CD4-positive, alpha-beta memory T cell (primary cell): ENCODE measurements at places on chromosomes 4 and X.

GRCh38 chr4:153261914-153262313, 57.7 kb downstream of the TRIM2 start:
- DNase-seq = no peak

DNA sequence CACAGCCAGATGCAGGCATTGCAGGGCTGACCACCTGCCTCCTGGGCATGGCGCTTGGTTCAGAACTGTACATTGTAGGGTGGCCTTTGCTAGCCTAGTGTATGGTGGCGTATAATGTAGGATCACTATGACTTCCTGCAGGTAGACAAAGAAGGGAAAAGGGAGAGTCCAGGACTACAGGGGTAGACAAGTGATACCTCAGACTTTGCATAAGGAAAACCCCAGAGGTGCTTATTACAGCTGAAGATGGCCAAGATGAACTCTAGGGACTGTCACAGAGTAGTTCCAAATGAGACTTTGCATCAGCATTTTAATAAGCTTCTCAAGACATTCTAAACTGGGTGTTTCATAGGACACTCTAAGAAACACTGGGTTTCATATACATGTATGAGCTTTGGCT, 116.4 kb upstream of the PUDP start:
- DNase-seq = no peak

DNA sequence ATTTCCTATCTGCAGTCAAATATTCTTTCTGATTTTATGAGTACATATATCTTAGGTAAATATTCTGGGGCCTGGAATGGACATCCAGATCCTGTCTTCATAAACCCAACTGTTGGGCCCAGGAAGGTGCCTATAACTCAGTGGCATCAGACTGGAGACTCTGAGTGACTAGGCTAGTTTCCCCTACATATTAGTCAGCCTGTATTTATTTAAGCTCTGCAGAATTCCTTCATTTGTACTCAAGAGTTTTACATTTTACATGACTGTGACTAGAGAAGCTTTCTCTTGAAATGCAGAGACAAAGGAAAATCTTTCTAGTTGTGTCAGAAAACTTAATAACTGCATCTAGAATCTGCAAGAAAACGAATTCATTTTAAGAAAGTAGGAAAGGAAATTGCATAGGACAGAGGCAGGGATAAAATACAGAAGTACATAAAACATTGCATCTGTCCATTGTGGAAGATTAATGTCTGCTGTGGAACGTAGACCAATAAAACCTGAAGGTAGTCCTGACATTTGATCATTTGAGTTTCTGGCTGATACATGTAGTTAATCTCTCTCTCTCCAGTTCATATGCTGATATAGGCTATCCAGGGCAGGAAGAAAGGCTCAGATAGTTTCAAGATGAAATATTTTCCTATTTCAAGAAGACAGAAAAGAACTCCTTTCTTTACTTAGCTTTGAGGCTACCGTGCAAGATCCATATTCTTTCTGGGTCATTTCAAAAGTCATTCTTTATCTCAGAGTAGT, 78.2 kb downstream of the OPHN1 start:
- DNase-seq = no peak

GRCh38 chr4:1410491-1411325, 4.5 kb upstream of the NKX1-1 start:
- DNase-seq = peak; percentile 32

- DNase-seq = no peak
Observed at GRCh38 chr4:83381173-83381572, 46.5 kb upstream of the HPSE start.

DNA sequence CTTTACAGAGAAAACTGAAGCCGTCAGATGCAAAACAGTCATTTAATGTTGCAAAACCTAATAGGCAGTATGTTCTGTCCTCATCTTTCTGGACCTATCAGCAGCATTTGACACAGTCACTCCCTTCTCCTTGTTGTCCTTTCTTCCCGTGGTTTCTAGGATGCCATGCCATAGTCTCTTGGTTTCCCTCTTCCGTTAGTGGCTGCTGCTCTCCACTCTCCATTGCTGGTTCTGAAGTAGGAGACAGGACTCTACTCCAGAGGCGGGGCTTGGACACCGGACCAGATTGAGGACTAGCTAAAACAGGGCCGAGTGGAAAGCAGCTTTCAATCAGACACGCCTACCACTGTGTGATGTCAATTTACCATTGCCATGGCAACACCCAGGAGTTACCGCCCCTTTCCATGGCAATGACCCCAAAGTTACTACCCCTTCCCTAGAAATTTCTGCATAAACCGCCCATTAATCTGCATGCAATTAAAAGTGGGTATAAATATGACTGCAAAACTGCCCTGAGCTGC, 88.8 kb upstream of the CCDC160 start:
- no peak for DNase-seq

DNA sequence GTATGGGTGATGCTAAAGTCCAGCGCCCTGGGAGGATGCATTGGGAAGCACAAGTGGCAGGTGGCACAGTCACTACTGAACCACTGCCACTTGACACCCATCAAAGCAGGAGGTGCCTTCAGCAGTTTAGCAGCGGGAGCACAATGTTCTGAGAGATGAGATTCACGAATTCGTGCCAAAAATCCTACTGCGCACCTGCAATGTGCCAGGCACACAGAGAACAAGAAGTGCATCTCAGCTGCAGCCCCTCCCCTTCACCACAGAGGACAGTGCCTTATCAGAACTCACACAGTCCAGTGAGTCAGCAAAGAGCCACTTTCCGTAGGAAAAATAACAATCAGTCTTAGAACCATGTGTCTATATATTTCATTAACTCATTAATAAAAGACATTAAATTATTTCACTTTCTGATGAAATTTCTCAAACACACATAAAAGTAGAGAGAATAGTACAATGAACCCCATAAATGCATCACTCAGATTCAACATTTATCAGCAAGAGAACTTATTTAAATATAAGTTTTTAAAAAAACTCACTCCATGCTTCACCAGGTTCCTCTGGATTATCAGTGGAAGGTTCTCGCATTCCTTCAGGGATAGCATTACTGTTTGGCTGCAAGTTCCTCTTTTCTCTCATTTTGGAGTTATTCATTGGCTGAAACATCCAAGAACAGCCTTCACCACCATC, 47.0 kb downstream of the BEND2 start:
- no peak for DNase-seq
